Esophagus squamous epithelium (tissue), 5 donors: ENCODE measurements at places on chromosomes 2 and 18. TPM values are rescaled to one million over a fixed set of nuclear protein-coding genes. Genes with fewer than 3 reads are reported as not detected.

Gene CHST10
- total RNA-seq = 0.53 TPM

DNA sequence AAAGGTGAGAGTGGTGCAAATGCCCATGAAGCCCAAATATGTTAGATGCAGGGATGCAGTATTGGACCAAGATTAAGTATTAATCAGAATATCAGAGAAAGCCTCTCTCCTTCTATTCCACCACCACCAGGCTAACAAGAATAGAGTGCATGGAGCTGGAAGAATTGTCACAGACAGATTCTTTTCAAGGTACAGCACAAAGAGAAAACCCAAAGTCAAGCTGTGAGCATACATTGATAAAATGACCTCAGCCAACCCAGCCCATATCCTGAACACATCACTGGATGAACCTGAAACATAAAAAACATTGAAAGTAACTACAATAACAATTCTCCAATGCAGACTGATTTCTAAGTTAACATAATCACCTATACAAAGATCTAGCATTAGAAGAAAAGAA is 445.7 kb upstream of the NETO1 start:
- DNase-seq = no peak

- no peak for DNase-seq
These were observed 96.8 kb downstream of the CLIP4 start for GRCh38 chr2:29212009-29212408.

DNA sequence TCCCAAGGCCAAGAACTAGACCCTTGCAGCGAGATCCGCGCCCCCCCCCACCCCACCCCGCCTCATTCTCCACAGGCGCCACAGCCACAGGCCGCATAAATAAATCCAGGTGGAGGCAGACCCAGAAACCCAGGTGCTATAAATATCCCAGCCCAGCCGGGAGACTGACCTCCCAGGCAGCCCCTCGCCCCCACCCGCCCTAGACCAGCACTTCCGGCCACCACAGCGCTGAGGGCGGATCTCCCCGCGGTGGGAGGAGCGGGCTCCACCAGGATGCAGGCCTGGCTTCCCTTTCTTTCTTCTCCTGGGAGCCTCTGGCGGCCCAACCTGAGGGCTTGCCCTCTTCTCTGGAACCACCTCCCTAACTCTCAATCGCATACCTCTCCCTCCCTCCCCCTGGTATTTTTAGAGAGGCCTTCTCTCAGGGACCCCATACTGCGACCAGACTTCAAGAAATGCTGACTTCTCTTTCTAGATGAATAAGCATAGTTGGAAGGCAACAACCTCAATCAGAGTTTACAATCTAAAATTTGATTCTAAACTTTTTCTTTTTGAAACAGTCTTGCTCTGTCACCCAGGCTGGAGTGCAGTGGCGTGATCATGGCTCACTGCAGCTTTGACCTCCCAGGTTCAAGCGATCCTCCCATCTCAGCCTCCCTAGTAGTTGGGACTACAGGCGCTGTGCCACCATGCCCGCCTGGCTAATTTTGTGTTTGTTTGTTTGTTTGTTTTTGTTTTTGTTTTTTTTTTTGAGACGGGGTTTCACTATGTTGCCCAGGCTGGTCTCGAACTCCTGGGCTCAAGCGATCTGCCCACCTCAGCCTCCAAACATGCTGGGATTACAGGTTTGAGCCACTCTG is 55.0 kb downstream of the PKDCC start:
- DNase-seq = peak; percentile 29

GRCh38 chr18:29531746-29532145 is 1354.8 kb upstream of the CDH2 start:
- no peak for DNase-seq

Gene MAP3K2
- total RNA-seq = 37.4 TPM

Gene C1QL2
- total RNA-seq = not detected

- no peak for DNase-seq
These were observed 23.8 kb upstream of the KCNJ13 start for GRCh38 chr2:232800166-232800565.

DNA sequence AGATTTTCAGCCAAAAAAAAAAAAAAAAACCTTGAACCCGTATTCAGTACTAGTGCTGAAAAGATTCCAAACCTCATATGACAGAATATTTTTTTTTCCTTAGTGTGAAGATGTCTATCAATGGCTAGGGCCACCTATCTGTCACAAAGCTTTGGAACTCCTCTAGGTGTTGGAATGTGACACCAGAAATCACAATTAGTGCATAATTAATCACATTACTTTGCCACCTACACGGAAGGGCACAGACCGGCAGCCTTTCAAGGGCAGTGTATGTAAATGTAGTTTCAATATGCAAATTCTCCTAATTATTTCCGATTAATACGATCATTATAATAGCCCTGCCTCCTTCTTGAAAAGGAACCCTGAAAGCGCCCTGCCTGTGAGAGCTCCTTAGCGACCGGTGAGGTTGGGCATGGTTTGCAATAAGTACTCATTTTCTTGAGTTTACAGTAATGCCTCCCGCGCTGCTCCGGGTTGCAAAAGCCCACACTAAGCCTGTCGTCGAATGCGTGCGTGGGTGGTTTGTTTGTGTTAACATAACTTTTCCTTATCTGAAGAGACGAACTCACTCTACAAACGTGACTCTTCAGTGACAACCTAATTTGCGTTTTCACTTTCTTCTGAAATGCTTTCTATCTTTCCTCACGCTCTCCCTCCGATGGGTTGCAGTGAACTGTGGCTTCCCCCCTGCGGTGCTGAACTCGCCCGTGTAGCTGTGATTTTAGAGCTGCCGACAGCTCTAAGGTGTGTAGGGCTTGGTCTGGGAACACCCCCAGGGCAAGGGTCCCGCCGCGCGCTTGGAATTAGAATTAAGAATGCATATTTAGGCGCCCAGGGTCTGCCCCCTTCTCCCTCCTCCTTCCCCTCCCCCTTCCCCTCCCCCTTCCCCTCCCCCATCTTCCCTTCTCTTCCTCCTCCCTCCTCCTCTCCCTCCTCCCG is 765 bp upstream of the ID2 start:
- no peak for DNase-seq

DNA sequence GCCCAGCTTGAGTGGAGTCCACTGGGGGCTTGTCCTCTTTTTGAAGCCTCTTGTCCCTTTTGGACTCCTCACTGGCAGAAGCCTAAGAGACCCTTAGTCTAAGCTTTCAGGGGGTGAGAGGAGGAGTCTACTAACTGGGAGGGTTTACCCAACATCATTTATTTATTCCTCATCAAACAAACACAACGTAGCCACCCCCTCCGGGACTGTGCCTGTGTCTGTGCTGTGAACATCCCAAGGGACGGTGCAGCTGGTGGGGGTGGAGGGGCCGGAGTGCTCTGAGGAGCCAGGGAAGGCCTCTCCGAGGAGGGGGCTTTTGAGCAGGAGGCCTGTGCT is 42.7 kb upstream of the TAF1B start:
- no peak for DNase-seq

Gene CKAP2L
- total RNA-seq = 4.3 TPM

GRCh38 chr18:70337139-70337972 is 48.5 kb downstream of the SOCS6 start:
- DNase-seq = no peak

Gene UGT1A6
- 58.4 TPM for total RNA-seq

DNA sequence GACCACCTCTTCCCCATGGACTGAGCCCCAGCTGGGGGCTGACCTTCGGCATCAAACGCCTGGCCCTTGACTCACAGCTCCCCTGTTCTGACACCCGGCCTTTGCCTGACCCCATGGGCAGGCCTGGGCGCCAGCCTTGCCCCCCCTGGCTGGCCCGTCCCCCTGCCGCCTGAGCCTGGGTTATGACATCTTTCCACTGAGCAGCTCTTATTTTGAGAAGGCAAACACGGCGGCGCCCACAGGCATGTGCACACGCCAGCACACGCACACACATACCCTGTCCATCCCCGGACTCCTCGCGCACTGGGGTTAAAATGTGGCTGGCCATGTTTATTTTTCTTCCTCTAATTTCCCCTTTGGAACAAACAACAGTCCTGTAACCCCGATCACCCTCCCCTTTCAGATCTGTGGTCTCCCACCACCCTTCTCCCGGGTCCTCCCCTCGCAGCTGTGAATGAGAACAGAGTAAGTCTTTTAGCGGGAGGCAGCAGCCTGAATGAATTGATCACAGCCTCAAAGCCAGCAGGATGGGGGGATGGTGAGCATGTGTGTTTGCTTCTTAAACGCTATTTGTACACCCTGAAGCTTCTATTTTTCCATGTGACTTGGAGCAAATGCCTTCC is 11.8 kb upstream of the ATOH8 start:
- DNase-seq = no peak

Gene IKZF2
- 68.3 TPM for total RNA-seq

Gene SKA1
- total RNA-seq = 11.2 TPM

- no peak for DNase-seq
These were observed 149.6 kb downstream of the DOCK10 start for GRCh38 chr2:224892574-224893204.

DNA sequence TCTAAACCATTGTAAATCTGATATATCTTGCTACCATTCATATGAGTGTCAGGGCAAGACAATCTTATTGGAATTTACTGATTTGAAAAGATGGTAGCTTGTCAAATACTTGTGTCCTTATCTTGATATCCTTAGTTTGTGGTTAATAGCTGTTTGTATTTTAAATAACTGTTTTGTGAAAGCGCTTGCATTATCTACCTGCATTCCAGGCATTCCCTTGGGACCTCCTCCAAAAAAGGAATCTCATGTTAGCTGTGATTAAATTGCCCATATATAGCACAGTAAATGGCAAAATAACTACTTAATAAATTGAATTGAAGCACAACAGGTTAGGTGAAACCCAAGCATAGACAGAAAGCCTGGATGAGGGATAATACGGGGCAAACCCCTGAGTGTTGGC is 13.9 kb downstream of the CNTNAP5 start:
- DNase-seq = no peak

Gene AMER3
- not detected for total RNA-seq

GRCh38 chr18:8795586-8796325 is 90.4 kb downstream of the MTCL1 start:
- no peak for DNase-seq

Gene ALPI
- not detected for total RNA-seq

- DNase-seq = no peak
These were observed 270.4 kb downstream of the FIGN start for GRCh38 chr2:163465440-163465839.

- no peak for DNase-seq
These were observed 9.5 kb downstream of the ZEB2 start for GRCh38 chr2:144510294-144510991.

GRCh38 chr2:61671561-61672315 is 133.6 kb upstream of the XPO1 start:
- no peak for DNase-seq

Gene POU3F3
- total RNA-seq = not detected

- no peak for DNase-seq
These were observed 61.6 kb upstream of the NCOA1 start for GRCh38 chr2:24429197-24430074.

Gene LYPD6
- 0.83 TPM for total RNA-seq

Gene FEV
- 2.1 TPM for total RNA-seq

GRCh38 chr2:162256591-162256991 is 13.3 kb upstream of the FAP start:
- DNase-seq = no peak

DNA sequence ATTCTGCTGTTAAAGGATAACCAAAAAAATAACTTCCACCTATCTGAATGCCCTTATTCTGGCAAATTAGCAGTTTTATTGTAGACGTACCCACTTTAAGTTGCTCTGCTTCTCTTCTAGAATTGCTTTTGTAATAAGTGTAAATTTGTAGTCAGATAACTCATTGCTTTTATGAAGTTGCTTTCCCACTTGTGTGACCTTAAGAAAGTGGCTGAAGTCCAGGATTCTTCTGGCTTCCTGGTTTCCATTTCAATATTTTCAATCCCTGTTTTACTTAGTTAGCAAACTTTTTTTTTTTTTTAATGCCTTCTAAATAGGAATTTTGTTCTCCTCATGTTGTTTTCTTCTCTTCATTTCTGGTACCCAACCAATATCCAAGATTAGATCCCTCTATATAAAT is 59.8 kb downstream of the GLS start:
- no peak for DNase-seq

Gene POTEC
- total RNA-seq = not detected

GRCh38 chr18:32420084-32420750 is 50.5 kb downstream of the GAREM1 start:
- no peak for DNase-seq

DNA sequence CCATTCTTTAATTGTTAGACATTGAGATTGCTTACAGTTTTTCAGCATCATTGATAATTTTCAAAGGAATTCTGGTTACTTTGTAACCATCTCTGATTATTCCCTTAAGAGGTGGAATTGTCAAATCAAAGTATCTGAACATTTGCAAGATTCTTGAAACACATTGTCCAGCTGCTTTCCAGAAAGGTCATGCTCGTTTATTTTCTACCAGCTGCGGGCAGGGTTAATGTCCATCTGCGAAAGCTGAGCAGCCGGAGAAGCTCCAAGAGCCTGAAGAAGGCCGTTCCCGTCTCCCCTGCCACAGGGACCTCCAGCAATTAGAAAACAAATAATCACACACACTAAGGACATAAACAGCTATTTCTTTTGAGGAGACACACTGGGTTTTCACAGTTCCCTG is 76.1 kb upstream of the TXNDC2 start:
- DNase-seq = no peak

GRCh38 chr18:52287151-52287550 is 52.8 kb upstream of the DCC start:
- DNase-seq = no peak

Gene SERPINB12
- total RNA-seq = 13.2 TPM

- no peak for DNase-seq
These were observed 47.4 kb upstream of the SMAD7 start for GRCh38 chr18:48997985-48998831.

DNA sequence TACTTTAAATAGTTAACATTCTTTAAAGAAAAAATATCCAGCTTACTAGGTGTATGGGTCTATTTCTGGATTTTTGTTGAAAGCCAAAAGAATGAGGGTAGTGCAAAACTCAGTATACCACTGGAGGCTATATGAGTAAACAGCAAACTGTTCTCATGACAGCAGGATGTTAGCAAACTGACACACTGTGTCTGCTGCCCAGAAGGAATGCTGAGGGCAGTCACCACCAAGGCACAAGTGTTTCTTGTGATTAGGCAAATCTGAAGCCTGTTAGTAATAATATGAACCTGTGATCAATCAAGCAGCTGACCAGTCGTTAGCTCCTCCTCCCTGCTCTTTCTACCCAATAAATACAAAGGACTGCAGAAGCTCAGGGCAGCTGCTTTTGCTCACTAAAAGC is 50.5 kb upstream of the SULT1C3 start:
- no peak for DNase-seq

Gene RAX
- total RNA-seq = not detected

DNA sequence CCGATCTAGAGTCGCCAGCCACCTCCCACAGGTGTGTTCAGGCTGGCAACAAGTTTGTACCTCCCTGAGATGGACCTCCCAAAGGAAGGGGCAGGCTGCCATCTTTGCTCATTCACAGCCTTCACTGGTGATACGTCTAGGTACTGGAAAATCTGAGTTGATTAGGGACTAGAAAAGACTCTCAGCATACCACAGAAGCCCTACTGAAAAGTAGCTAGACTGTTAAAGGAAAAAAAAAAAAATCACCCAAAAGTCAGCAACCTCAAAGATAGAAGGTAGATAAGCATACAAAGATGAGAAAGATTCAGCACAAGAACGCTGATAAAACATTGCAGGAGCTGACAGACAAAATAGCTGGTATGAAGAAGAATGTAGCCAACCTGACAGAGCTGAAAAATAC is 128.6 kb upstream of the WDR75 start:
- DNase-seq = no peak

- DNase-seq = no peak
These were observed 394.3 kb downstream of the NBAS start for GRCh38 chr2:15166878-15167277.
